ENCODE measurements at places on chromosomes 16 and 17.
A peak's percentile ranks its signal among the peaks of the same experiment; 100 is the strongest.

- DNase-seq = peak; percentile 9
Measured at GRCh38 chr17:30824002-30824355, 513 bp downstream of the CRLF3 start.

- DNase-seq = no peak
Measured at GRCh38 chr16:10156099-10156498, 26.1 kb downstream of the GRIN2A start.

DNA sequence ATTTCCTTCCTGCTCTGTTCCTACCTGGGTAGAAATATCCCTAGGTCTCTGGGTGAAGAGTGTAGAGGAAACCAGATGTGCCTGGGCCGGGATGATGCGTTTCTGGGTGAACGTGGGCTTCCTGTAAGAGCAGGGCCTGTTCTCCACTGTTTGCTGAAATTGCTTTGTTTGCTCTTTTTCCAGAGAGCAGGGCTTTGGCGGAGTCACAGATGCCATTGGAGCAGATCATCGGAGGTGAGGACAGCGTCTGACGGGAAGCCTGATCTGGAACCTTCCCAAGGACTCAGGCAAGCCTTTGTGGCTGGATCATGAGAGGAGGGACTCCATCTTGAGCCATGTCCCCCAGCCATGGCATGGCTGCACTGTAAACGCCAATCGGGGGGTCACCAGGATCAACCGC lies 15.4 kb downstream of the DHODH start:
- no peak for DNase-seq

DNA sequence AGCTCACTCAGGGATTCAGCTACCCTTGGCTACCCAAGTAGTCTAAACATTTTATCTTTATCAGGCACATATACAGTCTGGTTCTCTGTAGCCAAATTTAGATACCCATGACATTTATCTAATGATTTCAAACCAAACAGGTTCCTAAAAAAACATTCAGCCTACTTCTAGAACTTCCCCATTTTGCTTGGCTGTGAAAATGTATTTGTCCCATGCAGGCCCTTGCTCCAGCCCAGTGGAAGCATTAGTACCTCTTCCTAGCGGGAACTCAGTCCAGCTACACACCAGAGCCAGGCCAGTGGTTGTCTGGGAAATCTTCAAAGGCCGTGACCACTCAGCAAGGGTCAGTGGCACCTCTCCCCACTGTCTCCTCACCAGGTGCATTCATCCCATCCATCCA lies 26.2 kb upstream of the NAGLU start:
- DNase-seq = no peak

- DNase-seq = no peak
Measured at GRCh38 chr17:17907469-17907868, 64.7 kb downstream of the TOM1L2 start.

GRCh38 chr16:89934611-89935553 lies 11.7 kb downstream of the TUBB3 start:
- no peak for DNase-seq

DNA sequence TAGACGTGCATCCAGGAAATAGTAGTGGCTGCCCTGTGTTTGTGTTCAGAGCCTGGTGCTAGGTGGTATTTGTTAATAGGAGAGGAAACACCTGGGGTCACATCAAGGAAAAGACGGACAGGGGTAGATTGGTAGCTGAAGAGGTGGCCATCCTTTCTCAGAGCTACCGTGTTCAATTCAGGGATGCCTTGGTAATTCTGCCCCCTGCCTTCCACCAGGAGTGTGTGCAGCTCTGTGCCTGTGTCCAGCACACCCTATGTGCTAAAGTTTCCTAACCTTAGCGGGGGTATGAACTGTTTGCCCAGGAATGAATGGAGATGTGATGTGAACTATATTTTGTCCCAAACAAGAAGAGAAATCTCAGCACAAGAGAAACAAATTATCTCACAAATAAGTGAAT lies 174.1 kb upstream of the MPHOSPH6 start:
- no peak for DNase-seq

GRCh38 chr17:82105417-82105881 lies 7.4 kb upstream of the FASN start:
- DNase-seq = no peak

GRCh38 chr16:81740169-81740568 lies 38.9 kb upstream of the PLCG2 start:
- no peak for DNase-seq

DNA sequence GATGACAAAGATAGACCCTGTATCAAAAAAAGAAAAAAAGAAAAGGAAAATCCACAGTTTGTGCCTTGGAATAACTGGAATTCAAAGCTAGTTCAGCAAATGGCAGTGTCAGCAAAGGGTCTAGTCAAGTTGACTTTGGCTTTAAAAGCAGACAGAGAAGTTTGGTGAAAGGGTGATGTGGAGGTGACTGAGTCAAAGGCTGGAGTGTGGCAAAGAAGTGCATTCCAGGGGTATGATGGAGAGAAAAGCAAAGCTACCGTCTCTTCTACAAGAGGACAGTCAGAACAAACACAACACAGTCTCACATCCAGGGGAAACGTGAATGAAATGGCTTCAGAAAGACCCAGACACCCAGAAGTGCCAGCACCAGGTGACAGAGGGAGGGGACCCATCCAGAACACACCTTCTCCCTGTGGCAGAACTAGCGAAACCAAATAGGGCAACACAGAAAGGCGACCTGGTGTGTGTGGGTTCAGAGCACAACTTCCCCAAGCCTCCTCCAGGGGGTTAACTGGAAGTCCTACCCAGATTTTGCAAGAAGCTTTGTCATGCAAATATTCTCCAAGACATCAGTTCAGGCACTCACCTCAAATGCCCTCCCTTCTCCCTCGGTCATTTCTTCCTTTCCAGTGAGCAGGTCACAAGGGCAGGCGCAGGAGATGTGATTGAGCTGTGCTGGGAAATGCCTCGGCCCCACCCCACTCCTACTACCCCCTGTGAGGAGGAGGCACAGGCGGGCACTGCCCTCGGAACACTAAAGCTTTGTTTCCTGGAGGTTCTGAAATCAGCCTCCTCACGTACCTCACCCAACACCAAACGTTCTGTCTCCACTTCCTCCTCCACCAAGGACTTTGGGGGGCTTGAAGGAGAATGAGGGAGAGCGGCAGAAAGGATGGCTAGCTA lies 481.9 kb downstream of the SOX9 start:
- no peak for DNase-seq

GRCh38 chr17:49379926-49380325 lies 17.9 kb upstream of the ZNF652 start:
- no peak for DNase-seq

DNA sequence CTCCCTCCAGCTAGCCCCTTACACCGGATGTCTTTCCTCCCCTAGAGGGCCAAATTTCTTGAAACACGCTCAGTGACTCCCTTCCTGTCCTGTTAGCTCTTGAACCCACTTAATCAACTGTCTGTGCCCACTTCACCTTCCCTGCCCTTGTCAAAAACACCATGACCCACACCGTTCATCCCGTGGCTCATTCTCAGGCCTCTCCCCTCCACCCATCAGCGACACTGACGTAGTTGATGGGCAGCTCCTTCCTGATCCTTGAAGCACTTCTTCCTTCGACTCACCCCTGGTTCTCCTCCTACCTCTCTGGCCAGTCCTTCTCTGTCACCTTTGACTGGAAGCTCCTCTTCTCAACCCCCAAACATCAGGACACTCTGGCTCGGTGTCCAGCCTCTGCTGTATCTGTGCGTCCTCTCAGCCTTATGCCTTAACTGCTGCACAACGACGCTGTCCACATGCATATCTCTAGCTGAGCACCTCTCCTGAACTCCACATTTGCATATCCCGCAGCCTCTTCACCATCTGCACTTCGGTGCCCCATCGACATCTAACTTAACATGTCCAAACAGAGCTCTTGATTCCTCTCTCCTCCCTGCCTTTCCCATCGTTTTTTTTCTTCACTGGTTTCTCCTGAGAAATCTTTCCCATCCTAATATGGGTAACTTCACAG lies 39.3 kb upstream of the CCDC182 start:
- no peak for DNase-seq

- no peak for DNase-seq
Measured at GRCh38 chr17:57544401-57544800, 200.7 kb downstream of the CCDC182 start.

DNA sequence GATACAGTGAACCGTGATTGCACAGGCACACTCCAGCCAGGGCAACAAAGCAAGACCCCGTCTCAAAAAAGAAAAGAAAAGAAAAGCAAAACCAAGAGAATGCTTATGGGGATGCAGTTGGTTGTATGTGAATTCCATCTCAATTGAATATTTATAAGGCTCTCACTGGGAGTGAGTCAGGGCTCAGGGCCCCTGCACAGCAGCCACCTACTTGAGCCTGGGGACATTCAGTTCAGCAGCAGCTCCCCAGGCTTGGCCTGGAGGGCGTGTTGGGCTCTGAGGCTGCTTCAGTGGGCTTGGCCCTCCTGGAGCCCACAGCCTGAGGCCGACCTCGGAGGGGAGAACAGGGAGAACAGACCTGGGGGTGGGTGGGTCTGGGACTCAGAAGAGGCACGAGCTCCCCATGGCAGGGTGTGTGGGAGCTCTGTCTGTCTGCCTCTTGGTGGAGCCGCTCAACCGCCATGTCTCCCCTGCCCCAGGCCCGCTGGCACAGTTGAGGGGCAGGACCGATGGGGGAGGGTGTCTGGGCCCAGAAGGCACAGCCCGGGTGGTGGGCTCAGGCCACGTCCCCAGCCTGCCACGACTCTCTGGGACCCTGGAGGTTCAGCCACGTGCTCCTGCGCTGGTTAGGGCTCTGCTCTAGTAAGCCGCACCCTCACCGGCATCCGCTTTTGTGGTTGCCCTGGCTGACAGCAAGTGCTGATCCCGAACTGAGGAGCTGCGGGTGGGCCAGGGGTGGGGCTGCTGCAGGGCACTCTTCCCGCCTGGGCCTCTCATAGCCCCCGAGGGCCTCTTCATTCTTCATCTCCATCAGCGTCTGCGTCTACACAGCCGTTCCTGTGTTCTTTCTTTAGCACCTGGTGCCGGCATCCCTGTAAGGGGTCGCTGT lies 24.8 kb downstream of the ZFPM1 start:
- peak; percentile 28 for DNase-seq

GRCh38 chr16:81553080-81553813 lies 108.6 kb downstream of the CMIP start:
- no peak for DNase-seq

- no peak for DNase-seq
Measured at GRCh38 chr17:66602659-66603384, 232.1 kb upstream of the CACNG5 start.

DNA sequence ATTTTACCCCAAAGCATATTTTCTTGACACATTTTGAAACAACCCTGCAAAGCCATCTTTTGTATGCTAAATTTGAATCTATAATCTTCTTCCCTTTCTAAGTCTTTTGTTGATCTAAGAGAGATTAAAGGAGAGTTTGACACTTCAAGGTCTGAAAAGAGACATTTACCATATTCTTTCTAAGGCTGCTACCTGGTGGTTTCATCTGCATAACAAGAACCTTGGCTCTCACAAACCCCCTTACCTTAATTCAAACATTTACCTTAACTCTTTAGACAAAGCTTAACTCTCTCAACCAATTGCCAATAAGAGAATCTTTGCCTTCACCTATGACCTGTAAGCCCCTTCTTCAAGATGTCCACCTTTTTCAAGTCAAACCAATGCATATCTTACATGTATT lies 1143.6 kb downstream of the CDH11 start:
- no peak for DNase-seq

- no peak for DNase-seq
Measured at GRCh38 chr17:29010586-29010985, 4.8 kb upstream of the SEZ6 start.

DNA sequence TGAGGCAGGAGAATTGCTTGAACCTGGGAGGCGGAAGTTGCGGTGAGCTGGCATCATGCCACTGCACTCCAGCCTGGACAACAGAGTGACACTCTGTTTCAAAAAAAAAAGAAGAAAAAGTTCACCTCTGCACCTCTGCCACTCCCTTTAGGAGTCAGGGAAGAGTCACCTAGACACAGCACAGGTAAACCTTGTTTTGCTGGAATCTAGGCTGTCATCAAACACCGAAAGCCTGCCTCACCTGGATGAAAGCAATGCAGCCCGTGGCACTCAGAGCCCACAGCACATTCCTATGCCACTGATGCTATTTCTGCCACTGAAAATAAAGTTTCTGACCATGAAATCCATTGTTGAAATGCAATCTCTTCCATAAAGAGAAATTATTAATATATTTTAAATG lies 22.2 kb downstream of the CFAP52 start:
- DNase-seq = no peak

- DNase-seq = no peak
Measured at GRCh38 chr17:15883617-15884111, 61.3 kb upstream of the ADORA2B start.

DNA sequence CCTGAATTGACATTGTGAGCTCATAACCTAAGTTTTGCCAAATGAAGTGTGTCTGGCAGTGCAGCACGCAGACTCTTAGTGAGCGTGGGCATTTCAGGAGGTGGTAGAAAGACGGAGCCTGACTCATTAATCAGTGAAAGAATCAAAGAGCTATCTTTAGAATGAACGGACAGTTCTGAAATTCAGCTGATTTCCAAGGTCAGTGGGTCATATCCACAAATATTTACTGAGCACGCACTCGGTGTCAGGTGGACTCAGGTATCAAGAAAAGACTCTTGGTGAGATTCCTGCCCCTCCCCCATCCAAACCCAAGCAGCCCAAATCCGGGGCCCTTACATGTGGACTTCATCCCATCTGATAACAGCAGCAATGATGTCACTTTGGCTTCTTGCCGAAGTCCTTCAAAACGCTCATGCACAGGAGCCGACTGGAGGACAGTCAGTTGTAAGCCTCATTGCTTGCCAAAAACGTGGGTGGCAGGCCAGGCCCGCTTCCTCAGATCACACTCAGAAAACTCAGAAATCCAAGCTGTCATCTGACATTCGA lies 185.8 kb downstream of the HS3ST3A1 start:
- DNase-seq = no peak

DNA sequence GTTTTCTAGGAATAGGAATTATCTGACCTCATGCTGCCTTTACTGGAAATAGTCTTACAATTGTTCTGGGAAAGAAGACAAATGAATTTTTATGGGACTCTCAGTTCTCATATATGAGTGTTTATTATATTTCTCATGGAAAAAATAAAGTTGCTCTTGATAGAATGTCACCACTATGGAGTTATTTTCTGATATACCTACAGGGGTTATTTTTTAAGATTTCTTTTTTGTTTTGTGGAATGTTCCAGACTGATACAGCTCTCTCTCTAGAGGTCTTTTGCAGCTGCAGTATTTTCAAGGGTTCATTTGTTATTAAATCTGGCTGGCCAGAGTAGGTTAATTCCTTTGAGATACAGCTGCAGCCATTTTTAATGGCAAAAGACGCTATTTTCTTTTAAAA lies 100.7 kb downstream of the ABCA8 start:
- DNase-seq = no peak
